ENCODE measurements at places on chromosomes 7 and 10.

- peak; percentile 43 for DNase-seq
These were observed 157.3 kb downstream of the NOC3L start for GRCh38 chr10:94205396-94205831.

DNA sequence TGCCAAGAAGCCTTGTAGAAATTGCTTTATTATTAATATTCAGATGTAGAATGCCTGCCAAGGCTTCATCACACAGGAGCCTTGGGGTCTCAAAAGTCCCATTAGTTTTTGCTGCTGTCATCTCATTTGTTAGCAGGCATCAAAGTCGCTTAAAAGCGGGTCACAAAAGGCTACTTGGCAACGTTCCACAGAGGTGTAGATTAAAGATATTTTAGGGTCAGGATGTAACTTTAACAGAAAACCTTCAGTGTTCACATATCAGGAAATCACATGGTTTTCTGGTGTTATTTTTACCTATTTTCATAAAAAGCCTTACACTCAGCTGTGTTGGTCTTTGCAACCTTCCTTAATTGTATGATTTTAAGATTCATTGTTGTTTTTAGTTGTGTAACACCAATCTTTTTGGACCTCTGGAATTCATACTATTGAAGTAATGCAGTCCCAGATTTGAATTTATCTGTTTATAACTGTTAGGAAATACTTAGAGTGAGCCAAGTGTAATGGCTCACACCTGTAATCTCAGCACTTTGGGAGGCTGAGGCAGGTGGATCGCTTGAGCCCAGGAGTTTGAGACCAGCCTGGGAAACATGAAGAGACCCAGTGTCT is 65.3 kb downstream of the TET1 start:
- DNase-seq = no peak

DNA sequence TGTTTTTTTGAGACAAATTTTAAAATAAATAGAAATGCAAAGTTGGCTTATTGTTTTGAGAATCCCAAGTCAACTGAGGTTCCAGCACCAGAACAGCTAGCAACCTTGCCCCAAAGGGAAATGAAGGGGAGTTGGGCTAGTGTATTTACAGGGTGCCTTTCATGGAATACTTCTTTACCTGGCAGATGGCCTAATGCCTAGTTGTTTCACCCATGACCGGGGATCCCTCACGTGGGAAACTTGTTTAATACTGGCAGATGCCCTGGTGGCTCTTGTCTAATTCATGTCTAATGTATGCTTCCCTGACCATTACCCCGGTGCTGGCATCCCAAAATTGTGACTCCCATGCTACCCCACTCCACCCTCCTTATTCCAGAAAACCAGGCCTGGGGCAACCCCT is 861.1 kb upstream of the ZWINT start:
- no peak for DNase-seq

DNA sequence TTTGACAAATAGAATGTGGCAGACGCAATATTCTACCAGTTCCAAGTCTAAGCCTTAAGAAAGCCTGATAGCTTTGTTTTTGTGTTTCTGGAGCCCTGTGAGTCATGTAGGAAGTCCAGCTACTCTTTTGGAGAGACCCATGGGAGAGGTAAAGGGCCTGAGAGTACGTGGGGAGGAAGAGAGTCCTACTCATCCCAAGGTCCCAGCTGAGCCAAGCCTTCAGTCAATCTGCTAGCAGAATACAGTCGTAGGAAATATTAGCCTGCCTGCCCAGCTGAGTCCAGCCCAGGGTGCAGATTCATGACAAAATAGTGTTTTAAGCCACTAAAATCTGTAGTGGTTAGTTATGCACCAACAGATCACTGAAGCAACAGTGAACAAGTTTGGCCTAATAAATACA is 9.0 kb upstream of the GNA12 start:
- no peak for DNase-seq

DNA sequence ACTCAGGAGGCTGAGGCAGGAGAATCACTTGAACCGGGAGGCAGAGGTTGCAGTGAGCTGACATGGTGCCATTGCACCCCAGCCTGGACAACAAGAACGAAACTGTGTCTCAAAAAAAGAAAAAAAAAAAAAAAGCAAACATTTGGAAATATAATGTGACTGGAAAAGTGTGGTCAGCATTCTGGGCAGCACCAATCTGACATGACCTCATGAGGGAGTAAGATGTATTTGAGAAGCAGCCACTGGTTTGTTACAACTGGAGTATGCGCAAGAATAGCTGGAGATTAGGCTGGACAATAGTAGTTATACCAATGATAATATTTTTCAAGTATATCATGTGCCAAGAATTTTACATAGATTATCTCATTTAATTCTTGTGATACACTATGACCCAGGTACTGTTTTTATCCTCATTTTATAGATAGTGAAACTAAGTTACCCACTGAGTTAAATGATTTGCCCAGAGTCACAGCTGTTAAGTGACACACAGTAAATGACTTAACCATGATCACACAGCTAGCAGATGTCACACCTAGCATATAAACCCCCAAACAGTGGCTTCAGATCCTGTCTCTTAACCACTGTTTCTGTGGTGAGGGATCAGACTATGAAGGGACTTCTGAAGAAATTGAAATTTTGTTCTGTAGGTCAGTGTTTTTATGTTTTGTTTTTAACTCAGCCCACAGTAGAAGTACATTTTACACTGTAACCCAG is 11.1 kb downstream of the MCU start:
- DNase-seq = no peak
